ENCODE measurements at places on chromosomes 2 and 18. TPM values are rescaled to one million over a fixed set of nuclear protein-coding genes. Genes with fewer than 3 reads are reported as not detected.
A peak's percentile ranks its signal among the peaks of the same experiment; 100 is the strongest.

DNA sequence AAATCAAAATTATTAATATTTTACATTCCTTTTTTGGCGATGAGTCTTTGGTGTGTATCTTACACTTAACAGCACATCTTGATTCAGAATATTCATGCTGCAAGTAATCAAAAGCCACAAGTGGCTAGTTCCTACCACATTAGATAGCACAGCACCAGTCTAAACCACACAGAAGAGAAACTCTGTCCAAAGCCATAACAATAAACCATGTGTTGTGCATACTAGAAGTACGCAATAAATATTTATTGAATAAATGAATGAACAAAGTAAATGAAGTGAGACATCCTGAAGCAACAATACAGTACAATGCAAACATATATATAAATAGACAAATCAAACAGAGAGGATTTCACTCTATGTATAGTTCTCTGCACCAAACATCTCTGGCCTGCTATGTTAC is 287.3 kb downstream of the EXOC6B start:
- ATAC-seq = no peak

DNA sequence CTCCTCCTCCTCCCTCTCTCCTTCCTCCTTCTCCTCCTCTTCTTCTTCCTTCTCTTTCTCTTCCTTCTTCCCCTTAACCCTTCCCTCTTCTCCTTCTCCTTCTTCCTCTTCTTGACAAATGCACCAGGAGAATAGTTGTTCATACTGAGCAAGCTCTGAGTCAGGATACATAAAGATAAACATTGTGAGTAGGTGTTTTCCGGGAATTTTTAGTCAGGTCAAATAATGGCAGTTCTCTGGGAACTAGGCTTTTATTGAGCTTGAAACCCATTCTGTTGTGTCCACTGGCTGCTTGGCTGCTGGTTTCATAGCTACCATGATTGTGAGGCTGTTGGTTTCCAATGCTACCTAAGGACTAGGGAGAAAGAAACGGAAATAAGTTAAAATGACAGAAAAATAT is 1144.7 kb upstream of the DDX18 start:
- ATAC-seq = no peak

- ATAC-seq = no peak
These were observed 120.2 kb downstream of the LPIN1 start for GRCh38 chr2:11866358-11867335.

The PLCD4 gene
- total RNA-seq = 2.5 TPM

The FARSB gene
- total RNA-seq = 30.4 TPM

- no peak for ATAC-seq
These were observed 811.1 kb upstream of the LRATD1 start for GRCh38 chr2:13821255-13821880.

- ATAC-seq = no peak
These were observed 28.1 kb upstream of the PARD3B start for GRCh38 chr2:204517154-204517553.

DNA sequence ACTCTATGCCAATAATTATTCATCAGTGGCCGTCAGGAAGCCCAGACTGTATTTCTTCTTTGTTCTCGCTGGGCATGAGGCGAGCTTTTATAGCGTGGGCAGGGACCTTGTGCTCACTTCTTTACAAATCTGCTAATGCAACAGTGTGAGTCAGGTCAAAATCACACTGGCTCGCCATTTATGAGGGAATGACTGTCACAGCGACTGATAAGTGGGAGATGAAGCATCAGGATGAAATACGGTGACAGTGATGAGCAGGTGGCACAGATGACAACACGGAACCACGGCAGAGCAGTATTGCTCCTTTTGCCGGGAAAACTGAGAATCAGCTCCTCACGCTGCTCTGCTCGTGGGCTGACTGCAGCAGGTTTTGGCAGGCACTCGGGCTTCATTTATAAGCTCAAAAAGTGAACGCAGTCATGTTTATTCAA is 20.5 kb downstream of the TYMS start:
- peak; percentile 88 for ATAC-seq

DNA sequence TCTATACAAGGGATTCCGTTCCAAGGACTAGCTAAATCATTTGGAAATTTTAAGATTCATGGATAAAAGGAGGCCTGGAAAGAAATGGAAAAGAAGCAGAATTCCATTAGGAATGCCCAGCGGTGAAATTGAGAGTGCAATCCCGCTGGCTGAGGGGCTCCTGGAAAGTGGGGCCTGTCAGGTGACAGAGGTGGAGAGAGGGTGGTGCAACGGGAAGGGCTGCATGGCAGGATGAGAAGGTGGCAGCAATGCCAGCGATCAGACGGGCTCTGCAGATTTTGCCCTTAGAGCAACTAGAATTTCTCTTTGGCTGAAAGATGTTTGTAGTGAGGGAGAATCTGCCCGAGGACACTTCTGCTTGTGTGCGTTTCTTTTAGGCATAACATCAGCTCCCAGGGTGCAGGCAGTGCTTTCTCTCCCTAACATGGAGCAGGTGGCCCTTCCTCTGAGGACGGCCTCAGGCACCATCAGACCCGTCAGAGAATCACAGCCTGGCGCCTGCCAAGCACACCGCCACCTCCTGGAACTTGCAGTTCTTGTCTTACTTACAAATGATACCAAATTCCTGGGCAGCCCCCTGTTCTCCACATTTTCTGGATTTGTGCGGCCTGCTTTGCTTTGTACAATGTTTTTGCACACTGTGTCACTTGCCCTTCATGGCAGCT is 261.6 kb downstream of the NDUFA10 start:
- no peak for ATAC-seq

DNA sequence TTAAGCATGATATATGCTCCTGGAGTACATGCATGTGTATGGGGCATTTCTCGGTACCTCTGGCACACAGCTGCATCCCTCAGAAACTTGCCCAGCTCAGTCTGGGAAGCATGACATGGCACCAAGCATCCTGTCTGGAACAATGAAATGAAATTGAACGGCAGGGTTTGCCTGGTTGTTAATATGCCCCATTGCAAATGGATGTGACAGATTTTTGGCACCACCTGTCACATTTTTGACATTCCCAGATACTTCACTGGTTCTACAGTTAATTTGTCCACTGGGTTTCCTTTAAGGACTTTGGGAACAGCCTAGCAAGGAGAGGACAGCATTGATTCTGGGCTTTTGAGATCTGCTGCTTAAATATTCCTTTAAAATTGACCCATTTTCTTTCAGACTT is 305.8 kb downstream of the TSN start:
- no peak for ATAC-seq

DNA sequence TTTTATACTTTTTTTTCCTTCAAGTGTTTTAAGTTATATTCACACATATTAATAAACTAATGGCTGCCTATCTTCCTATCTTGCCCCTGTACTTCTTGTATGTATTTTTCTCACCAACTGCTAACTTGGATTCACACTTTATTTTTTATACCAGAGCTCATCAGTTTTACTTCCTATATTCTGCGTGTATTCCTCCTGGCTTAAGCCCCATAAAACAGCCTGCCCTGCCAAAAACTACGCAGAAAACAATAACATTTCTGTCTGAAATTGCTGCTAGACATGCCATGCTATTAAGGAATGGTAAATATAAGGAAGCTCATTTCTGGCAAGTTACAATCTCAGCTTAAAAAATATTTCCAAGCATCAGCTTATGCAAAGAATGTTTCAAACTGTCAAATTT is 172.3 kb downstream of the UBE2E3 start:
- ATAC-seq = no peak

GRCh38 chr18:51350081-51350480 is 152.6 kb upstream of the MEX3C start:
- ATAC-seq = no peak

GRCh38 chr2:157058161-157058560 is 199.3 kb upstream of the GALNT5 start:
- no peak for ATAC-seq

The SPC25 gene
- total RNA-seq = 17.5 TPM

The CD28 gene
- 0.13 TPM for total RNA-seq

DNA sequence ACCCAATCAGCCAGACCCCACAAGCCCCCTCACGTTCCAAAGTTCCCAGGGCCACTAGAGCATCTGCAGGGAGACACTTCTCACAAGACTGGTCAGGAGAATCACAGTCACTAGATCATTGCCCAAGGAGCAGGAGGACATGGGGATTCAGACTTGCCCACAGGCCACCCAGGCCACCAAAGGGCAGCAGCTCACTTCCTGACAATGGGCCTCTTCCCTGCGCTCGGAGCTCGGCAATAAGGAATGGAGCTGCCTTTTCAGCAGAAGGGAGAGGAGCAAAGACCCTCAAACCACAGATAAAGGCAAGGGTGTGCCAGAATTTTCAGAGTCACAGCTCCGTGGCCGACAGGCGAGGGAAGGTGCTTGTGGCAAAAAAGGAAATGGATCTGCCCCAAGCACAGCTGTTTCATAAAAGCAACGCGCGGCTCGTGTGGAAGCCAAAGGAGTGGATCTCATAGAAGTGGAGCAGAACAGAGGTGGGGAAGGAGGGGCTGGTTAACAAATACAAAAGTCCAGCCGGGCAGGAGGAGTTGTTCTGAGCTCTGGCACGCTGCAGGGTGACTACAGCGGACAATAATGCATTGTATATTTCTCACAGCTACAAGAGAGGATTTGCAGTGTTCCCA is 72.1 kb downstream of the EDAR start:
- ATAC-seq = peak; percentile 61

The SERPINB12 gene
- total RNA-seq = not detected

The MAP3K20 gene
- 69.1 TPM for total RNA-seq

The PNPT1 gene
- 27.9 TPM for total RNA-seq

GRCh38 chr2:109459485-109459884 is 154.3 kb downstream of the SEPTIN10 start:
- peak; percentile 25 for ATAC-seq

Measured in motor neuron (in vitro differentiated cells).